Panc1 (cell line): ENCODE measurements at places on chromosomes 2 and 18. TPM values are rescaled to one million over a fixed set of nuclear protein-coding genes. Genes with fewer than 3 reads are reported as not detected.

DNA sequence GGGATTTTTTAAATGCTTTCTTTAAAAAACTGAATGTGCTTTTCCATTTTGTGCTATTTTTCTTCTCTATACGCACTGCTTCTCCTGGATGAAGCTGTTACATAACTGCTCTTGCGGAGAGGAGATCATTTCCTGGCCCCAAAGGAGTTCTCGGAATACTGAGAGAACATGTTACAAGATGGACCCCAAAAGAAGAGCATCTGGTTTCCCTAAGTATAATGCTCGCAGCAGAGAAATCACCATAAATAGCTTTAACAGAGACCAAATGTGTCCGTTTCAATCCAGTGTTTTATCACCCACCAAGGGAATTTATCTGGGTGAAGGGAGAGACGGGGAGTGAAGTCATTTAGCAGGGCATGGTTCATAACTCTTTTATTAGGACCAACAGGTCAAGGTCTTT lies 80.1 kb downstream of the RBM43 start:
- no peaks in the 10 kb centered on the region for H3K36me3 ChIP-seq
- no peak overlapping the region for H3K27ac ChIP-seq
- DNase-seq: no peak
- no peaks in the 10 kb centered on the region for H3K27me3 ChIP-seq
- no peak overlapping the region for H3K4me3 ChIP-seq

DNA sequence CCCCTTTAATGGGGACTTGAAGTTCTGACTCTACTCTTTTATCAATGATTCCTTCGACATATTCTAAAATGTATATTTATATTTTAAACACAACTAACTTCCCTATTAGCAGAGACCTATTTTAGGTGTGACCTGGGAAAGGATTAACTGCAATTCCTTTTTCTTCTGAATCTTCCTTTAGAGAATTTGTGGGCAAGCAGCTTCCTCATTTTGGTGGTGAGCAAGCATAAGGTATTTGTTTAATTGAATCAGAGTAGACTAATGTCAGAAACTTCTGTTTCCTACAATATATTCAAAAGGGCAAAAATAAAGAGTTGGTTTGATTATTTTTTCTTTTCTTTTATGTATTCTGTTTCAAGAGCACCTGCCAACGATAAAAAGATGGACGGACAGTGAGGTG lies 237.0 kb downstream of the IKZF2 start:
- H3K4me1 ChIP-seq: no peaks in the 10 kb centered on the region
- no peak overlapping the region for H3K4me3 ChIP-seq
- no peak overlapping the region for H3K27ac ChIP-seq
- H3K36me3 ChIP-seq: no peaks in the 10 kb centered on the region
- no peaks in the 10 kb centered on the region for H3K27me3 ChIP-seq

- H3K4me1 ChIP-seq: no peaks in the 10 kb centered on the region
- no peaks in the 10 kb centered on the region for H3K36me3 ChIP-seq
- no peak overlapping the region for H3K4me3 ChIP-seq
- DNase-seq: no peak
- no peak overlapping the region for H3K27ac ChIP-seq
Observed at GRCh38 chr2:179825494-179825893, 35.9 kb downstream of the ZNF385B start.

DNA sequence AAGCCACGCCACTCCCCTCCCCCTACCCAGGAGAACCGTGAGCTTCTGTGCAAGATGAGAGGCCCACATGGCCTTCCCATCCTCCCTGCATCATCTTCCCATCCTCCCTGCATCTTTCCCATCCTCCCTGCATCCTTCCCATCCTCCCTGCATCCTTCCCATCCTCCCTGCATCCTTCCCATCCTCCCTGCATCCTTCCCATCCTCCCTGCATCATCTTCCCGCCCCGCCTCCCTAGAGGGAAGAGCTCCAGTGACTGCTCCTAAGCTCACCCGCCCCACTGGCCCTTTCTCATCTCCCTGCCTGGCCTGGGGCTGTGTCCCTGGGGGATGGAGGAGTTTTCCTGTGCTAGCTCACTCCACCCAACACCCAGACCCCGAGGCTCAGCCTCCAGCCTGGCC lies 93.3 kb upstream of the ASAP2 start:
- H3K4me1 ChIP-seq: peaks cover 9% of the 10 kb centered on the region
- no peak overlapping the region for H3K4me3 ChIP-seq
- H3K27me3 ChIP-seq: no peaks in the 10 kb centered on the region
- H3K36me3 ChIP-seq: no peaks in the 10 kb centered on the region
- DNase-seq: no peak

Gene FEV
- not detected for total RNA-seq
